ENCODE measurements at places on chromosomes 3 and 15.

GRCh38 chr3:101182734-101183133, 137.6 kb downstream of the IMPG2 start:
- no peak for DNase-seq

DNA sequence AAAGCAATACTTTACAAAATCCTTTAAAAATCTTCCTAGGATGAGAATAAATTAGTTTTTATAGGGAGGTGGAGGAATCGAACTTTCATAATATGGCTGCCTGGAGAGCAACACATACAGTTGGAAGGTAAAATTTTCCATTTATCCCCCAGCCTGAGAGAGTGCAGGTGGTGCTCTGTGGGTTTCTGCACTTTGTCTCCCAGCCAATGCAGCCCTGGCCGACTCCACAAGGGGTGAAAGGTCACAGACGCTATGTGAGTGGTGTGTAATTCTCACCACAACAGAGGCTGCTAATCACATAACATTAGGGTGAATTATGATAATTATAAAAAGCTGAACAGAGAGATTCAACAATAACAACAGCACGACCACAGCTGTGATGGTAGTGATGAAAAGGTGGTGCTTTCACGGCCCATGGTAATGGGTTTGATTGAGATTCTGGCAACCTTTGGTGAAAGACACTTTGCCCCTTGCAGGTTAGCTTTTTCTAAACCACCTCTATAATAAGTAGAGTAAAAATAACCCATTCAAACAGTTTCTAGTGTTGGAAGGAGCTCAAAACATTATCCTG, 30.1 kb upstream of the NANOGP8 start:
- no peak for DNase-seq

GRCh38 chr3:37200141-37200540, 25.8 kb upstream of the LRRFIP2 start:
- no peak for DNase-seq

DNA sequence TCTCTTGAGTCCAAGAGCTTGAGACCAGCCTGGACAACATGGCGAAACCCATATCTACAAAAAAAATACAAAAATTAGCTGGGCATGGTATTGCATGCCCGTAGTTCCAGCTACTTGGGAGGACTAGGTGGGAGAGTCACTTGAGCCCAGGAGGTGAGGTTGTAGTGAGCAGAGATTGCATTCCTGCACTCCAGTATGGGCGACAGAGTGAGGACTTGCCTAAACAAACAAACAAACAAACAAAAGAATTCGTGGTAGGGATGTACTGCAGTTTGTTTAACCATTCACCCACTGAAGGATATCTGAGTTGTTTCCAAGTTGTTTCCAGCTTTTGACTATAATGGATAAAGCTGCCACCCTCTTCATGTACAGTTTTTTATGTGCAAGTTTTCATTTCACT, 7.5 kb upstream of the NMD3 start:
- DNase-seq: no peak

DNA sequence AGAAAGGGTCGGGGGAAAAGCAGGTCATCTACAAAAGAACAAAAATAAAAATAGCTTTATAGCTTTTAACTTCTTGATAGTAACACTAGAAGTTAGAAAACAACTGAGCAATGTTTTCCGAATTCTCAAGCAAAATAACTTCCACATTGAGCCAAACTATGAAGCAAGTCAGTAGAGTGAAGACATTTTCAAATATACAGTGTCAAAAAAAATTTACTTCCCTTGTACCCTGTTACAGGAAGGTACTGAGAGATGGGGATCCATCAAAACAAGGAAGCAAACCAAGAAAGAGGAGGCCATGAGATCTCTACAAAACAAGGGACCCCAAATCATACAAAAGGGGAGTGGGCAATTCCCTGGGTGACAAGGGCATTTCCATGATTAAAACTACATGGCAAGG, 26.6 kb upstream of the STIMATE start:
- DNase-seq: no peak

DNA sequence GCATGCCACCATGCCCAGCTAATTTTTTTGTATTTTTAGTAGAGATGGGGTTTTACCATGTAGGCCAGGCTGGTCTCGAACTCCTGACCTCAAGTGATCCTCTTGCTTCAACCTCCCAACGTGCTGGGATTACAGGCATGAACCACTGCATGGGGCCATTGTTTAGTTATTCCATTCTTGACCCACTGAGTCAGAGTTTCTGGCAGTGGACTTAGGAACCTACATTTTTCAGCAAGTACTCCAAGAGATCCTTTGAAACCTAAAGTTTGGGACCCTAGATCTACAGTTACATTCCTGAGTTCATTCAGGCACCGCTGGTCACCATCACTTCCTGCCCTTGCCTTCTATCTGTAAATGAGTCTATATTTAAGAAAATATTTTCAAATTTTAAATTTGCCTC, 1.4 kb upstream of the TNFSF10 start:
- no peak for DNase-seq

GRCh38 chr15:34691034-34691433, 63.8 kb downstream of the GJD2 start:
- DNase-seq: no peak
